ENCODE measurements at places on chromosomes 5 and 9.
A peak's percentile ranks its signal among the peaks of the same experiment; 100 is the strongest.

- DNase-seq = no peak
These were observed 18.7 kb upstream of the ROPN1L start for GRCh38 chr5:10423022-10423421.

DNA sequence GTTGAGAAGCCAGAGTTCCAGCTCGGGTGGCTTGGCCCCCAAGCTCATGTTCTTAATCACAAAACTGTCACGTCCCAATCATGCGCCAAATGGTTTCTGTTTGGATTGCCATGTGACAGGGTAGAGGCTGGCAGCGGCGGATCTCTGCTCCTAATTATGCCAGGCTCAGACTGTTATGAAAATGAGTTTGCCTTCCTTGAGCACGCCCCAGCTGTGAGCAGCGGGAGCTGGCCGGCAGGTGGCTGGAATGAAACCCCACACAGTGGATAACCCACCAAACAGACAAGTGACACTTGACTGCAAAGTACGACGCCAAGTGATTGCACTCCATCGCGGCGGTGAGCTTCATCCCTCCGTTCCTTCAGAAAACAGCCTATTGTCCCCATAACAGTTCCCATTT lies 75.4 kb downstream of the CFAP77 start:
- no peak for DNase-seq

GRCh38 chr5:122415030-122415800 lies 103.2 kb downstream of the SNCAIP start:
- DNase-seq = peak; percentile 74

DNA sequence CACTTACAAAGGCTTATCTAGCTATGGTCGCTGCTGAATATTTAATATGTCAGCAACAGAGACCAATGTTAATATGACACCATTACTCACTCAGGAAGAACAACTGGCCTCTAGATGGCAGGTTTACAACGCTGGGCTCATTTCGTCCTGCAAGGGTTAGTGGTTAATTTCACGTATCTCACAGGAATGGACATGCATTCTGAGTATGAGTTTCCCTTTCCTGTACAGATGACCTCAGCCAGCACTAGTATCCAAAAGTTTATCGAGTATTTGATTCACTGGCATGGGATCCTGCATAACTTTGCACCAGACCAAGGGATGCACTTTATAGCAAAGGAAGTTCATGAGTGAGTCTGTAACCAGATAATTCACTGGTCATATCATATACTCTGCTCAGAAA lies 8.7 kb upstream of the TRPC7 start:
- peak; percentile 73 for DNase-seq

DNA sequence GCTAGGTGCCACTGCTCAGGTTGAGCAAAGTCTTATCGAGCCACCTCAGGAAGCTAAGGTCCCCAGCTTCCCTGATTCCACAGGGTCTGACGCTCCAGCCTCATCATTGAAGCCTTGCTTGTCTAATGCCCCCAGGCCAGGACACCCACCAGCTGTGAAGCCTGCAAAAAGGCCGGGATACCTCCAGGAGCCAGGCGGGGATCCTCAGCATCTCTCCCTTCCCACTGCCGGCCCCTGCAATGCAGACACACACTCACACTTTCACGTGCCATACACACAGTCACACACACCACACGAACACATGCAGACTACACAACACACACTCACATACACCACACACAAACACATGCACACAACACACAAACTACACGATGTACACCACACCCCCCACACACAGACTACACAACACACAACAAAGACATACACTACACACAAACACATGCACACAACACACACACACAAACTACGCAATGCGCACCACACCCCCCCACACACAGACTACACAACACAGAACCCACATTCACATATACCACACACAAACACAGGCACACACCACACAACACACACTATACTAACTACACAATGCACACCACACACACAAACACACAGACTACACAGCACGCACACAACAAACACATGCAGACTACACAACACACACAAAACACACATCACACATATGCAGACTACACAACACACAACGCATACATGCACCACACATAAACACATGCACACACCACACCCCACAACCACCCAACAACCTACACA lies 17.8 kb upstream of the S1PR3 start:
- no peak for DNase-seq

GRCh38 chr5:117165068-117165467 lies 590.4 kb upstream of the SEMA6A start:
- no peak for DNase-seq

DNA sequence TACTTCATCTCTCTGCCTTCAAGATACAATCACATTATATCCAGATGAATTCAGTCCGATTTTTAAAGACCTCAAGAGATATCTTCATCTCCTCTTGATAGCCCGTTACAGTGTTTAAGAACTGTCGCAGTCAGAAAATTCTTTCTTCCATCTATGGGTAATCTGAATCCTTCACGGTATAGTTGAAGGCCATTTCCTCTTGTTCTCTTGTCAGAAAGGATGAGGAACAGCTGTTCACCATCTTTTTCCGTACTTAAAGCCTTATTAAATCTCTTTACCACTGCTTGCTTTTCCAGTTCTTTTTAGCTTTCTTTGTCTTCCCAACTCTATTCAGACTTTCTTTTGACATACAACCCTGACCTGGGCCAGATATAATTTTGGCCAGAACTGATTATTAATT lies 121.8 kb downstream of the XRCC4 start:
- DNase-seq = no peak

DNA sequence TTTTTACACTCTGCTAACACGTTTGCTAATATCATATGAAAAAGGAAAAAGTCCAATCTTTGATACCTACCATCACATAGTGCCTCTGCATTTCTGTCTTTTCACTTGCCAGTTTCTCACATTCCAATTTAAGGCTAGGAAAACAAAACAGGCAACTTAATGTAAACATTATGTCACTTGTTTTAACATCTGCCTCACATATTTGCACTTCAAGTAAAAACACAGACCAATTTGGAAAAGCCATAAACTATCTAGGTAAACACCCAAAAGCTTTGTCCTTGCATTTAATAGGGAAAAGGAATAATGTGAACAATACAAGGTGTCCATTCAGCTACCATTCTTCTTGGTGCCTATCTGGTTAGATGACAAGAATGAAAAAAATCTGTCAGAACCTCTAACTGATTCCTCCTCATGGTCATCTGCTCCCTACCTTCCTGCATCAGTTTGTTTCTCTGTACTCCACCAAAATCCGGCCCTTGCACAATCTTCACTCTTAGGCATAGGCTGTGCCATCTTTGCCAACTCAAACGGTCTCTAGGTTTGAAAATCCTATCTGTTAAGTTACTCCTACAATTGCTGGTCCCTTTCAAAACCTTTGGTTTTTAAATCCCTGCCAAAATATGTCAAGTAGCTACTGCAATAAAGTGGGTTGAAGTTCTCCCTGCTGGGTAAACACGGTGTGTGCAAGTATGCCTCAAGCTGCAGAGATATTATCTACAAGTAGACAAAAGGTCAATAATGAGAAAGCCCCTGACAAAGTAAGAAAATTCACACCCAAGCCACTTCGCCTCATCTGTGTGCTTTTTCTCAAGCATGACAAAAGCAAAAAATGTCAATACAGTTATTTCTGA lies 3.4 kb downstream of the TLE1 start:
- DNase-seq = peak; percentile 49

DNA sequence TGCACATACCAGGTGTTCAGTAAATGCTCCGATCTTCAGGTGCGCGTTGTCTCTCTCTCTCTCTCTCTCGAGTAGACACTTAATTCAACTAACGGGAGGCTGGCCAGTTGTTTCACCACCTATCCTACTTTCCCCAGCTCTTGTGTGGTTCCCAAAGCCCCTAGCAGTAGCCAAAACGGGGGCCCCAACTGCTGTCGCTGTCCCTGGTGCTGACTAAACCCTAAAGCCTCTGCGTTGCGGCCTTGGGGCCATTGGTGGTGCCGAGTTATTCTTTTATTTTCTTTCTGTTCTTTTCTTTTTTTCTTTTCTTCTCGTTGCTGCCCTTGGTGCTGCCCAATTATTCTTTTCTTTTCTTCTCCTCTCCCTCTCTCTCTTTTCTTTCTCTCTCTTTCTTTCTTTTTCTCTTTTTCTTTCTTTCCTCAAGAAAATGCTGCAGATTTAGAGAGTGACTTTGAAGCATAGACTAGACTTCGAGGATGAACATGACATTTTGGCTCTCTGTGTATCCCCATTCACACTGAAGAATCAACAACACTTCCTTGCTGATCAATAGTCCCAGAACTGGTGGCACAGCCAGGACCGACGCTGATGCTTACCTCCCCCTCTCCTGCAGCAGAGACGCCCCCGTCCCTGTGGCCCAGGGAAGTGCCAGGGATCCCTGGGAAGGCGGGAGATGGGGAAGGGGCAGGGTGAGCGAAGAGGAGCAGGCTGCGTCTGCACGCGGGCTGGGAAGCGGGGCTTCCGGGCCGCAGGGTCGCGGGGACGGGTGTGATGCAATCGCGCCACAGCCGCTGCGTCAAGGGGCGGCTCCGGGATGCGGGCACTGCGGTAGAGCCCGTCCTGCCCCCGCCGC lies at the start of gene FBLL1:
Gene FBLL1 (plus strand): TSS at position 785 of the 853 bp plus-strand sequence. CDS start 200 bp downstream, outside the sequence.
- peak; percentile 47 for DNase-seq

GRCh38 chr5:14501353-14502293 lies 80.0 kb upstream of the OTULINL start:
- DNase-seq = no peak

DNA sequence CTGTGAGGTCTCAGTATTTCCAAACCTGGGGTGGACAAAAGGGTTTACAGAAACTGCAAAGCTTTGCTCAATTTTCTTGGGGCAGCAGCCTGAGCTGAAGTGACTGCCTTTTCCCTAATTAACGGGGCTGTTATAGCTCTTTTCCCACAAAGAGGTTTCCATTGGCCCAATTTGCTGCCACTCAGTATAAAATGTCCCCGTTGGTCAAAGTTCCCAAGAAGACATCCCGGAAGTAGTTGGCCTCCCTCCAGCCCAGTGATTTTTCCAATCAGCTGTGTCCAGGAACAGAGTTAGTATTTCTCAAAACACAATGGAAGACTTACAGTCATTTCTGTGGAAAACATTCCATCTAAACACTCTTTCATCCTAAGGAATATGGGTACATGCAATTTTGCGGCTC lies 643.6 kb downstream of the ACTL7B start:
- peak; percentile 23 for DNase-seq

GRCh38 chr9:109745335-109746283 lies 34.4 kb upstream of the PALM2AKAP2 start:
- DNase-seq = no peak

GRCh38 chr5:120151181-120151580 lies 312.9 kb upstream of the PRR16 start:
- no peak for DNase-seq

Data from dermis blood vessel endothelial cell (primary cell).